ENCODE measurements at places on chromosomes 4 and X.

DNA sequence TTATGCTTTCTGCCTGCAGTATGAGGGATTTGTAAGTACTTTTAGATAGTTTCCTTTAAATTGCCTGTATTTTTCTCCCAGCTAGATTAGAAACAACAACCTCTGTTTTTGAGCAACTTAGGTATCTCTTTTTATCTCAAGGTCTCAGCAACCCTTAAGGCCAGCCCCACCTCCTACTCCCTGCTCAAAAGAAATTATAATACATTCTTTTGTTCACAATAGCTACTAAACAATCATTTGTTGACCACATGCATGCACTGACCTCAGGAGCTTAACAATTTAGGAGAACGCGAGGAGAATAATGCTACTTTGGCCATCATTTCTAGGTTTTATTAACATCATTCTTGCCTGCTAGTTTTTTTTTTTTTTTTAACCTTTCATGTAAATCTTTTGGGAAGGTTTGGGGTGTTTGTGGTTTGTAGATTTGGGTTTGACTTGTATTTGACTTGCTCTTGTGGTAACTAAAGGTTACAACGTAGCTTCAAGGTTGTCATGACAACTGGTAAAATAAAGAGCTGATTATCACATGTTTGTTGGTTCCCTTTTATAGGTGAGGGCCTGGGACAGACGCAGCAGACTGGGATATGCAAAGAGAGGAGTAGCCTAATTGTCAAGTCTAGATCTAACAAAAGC, 145.4 kb upstream of the PLAC1 start:
- no peak for DNase-seq

DNA sequence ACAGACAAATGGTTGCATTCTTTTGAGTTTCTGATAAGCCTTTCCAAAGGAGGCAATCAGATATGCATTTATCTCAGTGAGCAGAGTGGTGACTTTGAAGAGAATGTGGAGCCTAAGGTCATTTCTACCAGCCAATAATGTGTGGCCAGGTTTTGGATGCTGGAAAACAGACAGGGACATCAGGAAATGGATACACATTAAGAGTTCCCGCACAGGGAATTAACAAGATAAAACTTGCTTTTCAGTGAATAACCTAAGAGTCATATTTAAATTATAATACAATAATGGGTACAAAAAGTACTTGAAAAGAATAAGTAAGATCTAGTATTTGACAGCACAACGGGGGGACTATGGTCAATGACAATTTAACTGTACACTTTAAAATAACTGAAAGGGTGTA, 492.3 kb upstream of the FAM241A start:
- DNase-seq = no peak

DNA sequence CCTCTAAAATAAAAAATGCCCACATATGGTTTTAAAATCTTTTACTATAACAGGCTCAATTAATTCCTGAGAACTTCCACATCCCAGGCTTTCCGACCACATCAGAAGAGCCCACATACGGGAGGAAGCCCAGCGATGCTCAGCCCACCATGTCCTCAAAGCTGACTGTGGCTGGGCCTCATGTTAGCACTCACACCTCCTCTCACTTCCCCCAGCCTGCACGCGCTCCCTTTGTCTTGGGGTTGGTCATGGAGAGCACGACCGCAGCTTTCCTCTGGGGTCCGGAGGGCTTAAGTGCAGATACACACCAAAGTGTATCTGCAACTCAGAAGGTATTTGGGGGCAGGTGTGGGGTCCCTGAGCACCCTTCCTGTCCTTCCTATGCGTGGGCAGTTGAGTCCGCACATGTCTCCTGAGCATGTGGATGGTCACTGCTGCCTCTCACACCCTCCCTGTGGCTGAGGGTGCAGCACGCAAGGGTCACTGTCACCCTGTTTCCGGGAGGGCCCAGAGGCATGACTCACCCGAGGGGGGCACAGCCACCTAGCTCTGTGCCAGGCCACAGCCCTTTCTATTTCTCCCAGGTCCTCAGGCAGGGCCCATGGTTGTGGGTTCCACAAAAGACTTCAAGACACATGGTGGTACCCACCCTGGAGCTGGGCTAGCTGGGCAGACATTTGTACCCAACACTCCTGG, 21.2 kb downstream of the WDR1 start:
- DNase-seq = no peak

GRCh38 chr4:143431526-143432257, 81.8 kb upstream of the SMARCA5 start:
- no peak for DNase-seq

Measured in left lobe of liver (tissue), 2 donors.